ENCODE measurements at places on chromosomes 16 and 17.

DNA sequence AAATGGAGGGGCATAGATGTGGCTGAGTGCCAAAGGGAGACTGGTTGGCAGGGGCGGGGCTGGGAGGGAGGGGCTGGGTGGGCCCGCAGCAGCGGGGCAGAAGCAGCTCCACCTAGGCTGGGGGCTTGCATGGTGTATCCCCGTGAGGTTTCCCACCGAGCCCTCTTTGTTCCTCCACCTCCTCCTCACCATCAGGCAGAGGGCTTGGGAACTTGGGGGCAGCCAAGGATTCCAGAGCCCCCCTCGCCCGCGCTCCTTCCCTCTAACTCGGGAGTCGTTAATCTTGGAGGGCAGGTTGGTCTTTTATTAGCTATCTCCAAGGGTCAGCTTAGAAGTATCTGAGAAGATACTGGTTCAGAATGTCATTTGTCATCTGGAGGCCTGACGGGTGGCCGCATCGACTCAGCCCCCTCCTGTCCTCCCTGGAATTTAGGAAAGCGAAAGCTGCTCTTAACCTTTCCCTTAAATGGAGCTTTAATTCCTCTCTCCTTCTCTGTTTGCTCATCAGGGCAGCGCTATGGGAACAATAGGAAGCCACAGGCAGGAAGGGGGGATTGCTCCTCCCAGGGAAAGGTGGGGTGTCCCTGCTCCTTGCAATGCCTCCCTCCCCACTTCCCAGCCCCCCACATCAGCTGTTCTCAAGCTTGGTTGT is 274.3 kb upstream of the XYLT1 start:
- DNase-seq, result no peak

DNA sequence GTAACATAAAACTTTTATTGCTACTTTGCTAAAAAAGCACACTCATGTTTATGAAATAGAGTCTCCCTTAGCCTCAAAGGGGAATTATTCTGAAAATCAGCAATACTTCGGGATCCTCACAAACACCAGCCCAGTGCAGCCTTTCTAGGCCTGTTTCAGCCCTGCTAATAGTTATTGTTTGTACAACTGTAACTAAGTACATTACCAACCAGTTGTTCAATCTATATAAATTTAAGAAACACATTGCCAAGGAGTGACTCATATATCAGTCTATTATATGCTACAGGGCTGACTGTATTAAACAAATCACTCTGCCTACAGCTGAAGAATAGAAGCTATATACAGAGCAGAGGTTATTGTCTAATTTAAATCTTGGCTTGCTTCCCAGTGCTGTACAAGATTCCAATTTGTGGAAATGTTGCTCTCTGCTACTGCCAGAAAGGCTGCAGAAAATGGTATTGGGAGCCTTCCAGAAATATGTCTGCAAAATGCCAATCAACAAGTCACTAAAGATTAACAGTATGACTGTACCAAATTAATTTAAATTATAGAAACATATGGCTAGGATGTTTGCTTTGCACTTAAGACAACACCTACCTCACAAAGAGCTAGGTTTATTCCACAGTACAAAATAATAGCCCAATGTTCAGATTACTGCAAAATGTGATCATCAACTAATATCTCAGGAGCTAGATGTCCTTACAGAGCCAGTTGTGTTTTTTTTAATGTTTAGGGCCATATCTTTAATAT is 49.7 kb downstream of the TOX3 start:
- DNase-seq, result no peak

- DNase-seq, result no peak
These were observed 160.6 kb downstream of the MAF start for GRCh38 chr16:79439901-79440300.

- DNase-seq, result no peak
These were observed 2.9 kb downstream of the ABI3 start for GRCh38 chr17:49213399-49213798.
